ENCODE measurements at places on chromosomes 3 and 15.

- DNase-seq, result no peak
Measured at GRCh38 chr3:153624310-153625030, 462.4 kb downstream of the RAP2B start.

DNA sequence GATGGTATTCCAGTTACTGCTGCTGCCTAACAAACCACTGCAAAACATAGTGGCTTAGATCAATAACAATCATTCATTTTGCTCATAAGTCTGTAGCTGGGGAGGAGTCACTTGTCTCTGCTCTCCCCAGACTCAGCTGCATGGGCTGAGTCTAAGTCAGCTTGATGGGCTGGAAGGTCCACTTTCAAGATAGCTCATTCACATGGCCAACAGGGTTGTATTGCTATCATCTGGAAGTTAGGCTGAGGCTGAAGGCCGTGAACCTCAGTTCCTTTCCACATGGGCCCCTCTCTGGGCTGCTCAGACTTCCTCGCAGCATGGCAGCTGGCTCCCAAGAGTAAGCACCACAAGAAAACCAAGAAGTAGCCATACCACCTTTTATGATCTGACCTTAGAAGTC lies 28.7 kb upstream of the BFSP2 start:
- no peak for DNase-seq

GRCh38 chr3:32421991-32422859 lies 30.6 kb downstream of the CMTM7 start:
- no peak for DNase-seq

GRCh38 chr3:58178528-58179234 lies 32.1 kb downstream of the DNASE1L3 start:
- DNase-seq, result no peak

Data from stimulated activated CD4-positive, alpha-beta T cell treated with anti-CD3 and anti-CD28 coated beads, Interleukin-2, amount 100 ng/mL, for 48 hours (primary cell).